H9 (cell line): ENCODE measurements at places on chromosomes 11 and 22.
A peak's percentile ranks its signal among the peaks of the same experiment; 100 is the strongest.

- no peak for DNase-seq
Observed at GRCh38 chr22:31726692-31727091, 23.2 kb downstream of the PRR14L start.

DNA sequence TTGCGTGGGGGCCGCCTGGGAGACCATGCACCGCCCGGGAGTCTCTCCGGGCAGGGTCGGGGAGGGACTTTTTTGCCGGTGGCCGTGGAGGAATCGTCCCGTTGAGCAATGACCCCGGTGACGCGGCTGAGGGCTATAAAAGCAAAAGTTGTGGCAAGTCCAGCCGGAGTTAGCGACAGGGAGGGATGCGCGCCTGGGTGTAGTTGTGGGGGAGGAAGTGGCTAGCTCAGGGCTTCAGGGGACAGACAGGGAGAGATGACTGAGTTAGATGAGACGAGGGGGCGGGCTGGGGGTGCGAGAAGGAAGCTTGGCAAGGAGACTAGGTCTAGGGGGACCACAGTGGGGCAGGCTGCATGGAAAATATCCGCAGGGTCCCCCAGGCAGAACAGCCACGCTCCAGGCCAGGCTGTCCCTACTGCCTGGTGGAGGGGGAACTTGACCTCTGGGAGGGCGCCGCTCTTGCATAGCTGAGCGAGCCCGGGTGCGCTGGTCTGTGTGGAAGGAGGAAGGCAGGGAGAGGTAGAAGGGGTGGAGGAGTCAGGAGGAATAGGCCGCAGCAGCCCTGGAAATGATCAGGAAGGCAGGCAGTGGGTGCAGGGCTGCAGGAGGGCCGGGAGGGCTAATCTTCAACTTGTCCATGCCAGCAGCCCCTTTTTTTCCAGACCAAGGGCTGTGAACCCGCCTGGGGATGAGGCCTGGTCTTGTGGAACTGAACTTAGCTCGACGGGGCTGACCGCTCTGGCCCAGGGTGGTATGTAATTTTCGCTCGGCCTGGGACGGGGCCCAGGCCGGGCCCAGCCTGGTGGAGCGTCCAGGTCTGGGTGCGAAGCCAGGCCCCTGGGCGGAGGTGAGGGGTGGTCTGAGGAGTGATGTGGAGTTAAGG is at the start of gene NEAT1:
Gene NEAT1, plus strand, starts transcription at position 166 of the 883 bp plus-strand sequence.
- peak; percentile 85 for DNase-seq

DNA sequence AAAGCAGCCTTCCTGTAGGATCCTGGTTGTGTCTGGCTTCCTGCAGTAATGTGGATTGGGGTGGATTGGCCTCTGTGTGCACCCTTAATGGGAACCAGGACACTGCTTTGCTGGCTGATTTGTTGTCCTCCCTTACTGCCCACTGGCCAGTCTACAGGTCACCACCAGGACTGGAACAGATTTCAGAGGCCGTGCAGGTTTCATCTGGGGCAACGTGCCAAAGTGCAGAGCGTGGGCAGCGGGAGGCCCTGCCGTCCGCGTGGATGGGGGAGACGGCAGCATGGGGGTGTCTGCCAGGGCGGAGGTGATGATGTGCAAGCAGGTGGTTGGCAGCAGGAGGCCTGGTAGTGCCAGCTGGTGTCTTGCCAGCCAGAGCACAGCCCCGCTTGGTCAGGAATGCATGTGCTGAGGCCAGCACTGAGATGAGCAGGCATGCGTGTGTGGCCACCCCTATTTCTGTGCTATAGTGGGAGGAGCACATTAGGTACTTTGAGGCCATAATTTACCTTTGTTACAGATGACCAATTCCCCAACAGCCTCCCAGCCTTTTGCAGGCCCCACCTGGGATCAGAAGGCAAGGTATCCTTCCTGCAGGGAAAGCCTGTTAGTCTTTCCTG is 24.3 kb downstream of the BCR start:
- no peak for DNase-seq

GRCh38 chr11:721741-722345 is 15.8 kb downstream of the EPS8L2 start:
- peak; percentile 36 for DNase-seq

DNA sequence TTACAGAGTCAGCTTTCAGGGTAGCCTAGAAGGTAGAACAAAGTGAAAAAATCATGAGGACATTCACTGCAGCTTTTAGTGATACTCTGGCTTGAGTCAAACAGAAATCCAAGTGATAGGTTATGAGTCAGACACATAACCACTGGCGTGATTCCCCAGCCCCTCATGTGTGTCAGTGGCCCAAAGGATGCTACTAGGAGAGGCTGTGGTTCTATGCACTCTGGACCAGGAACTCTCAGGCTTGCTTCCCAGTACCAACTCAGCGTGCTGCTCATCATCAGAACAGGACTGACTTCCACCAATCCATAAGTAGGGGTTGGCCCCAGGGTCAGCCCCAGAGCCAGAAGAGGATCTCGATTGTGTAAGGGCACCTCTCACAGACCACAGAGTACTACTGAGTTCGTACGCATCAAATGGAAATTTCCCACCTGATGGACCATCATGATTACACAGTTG is 116.8 kb downstream of the MED15 start:
- DNase-seq = no peak
